ENCODE measurements at places on chromosomes 7 and 10.

DNA sequence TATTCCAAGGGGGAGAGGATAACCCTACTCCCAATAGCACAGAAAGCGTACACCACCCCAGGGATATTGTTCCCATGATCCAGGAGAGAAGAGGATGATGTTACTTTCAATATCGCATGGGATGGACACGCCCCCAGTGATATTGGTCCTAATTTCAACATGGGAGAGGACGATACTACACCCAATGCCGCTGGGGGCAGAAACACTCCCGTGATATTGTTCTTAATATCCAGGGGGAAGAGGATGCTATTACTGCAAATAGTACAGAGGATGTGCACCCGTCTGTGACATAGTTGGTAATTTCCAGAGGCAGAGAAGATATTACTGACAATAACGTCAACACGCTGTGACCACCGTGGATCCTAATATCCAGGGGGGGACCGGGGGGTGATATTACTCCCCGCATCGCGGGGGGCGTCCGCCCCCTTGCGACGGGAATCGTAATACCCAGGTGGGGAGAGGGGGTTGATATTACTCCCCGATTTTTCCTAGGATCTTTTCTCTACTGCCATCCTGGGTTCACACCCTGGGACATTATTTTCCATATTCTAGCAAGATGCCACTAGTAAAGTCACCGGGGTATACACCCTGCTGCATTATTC is 16.6 kb downstream of the MEIG1 start:
- DNase-seq: no peak

- no peak for DNase-seq
These were observed 284.4 kb downstream of the IPMK start for GRCh38 chr10:57983281-57983791.

DNA sequence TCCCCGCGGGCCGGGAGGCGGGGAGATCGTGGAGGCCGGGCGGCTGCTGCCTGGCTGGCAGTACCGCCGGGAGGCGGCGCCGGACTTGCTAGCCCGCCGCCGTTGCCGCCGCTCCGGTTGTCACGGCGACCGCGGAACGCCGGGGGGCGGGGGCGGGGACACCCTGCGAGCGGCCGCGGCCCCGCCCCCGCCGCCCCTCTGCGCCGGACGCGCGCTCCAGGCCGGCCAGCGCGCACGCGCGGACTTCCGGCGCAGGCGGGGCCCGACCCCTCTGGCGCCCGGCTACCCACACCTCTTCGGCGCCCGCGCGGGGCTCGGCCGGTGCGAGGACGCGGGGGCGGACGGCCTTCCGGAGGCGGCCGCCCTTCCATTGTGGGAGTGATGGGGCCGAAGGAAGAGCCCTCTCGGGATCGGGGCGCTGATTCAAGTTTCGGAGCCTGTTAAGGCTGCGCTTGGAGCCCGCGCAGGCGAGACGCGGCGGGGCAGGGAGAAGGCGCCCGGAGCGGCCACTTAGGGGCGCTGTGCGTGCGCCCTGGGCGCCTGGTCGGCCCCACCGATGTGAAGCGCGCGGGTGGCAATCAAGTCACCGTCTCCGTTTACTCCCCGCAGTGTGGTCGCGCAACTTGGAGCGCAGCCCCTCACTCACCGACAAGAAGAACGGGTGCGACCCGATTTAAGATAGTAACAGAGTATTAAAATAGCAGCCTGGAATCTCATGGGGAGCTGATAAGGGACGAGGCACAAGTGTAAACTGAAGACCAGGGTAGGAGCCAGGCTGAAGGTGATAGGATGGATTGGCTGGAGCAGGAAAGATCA is 449 bp upstream of the DPY19L1 start:
- DNase-seq: peak; percentile 98

DNA sequence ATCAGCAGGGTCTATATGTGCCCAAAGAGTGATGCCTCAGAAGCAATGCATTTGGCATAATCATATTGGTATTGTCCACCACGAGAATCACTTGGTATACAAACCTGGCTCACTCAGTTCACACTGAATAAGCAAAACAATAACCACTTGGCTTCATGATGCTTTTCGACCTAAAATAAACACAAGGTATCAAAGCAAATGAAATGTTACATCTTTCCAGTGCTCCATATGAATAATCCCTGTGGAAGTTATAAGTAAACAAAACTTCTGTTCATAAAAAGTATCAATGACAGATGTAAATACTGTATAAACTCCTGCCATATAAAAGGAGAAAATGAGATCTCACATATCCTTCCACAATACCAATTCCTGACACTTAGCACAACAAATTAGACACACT is 29.8 kb upstream of the EBLN1 start:
- DNase-seq: no peak

GRCh38 chr7:41702635-41703371 is at the start of gene INHBA:
INHBA (minus strand) TSS chr7:41703090; CDS start chr7:41700374, 2,716 bp downstream.
- DNase-seq: no peak

DNA sequence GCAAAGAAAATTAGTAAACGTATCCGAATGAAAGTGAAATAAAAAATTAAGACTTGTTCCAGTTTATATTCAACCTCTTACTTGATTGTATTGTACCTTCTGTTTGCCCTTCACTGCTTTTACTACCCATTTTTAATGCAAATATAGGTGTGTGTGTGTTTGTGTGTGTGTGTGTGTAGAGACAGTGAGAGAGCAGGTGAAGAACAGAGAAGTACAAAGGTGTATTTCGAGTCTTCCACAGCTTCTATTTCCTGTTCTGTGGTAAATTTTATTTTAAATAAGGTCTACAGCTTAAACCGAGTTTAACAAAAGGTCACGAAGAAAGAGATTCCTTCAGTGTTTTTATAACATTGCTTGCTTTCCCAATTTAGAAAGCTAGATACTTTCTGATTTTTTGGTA is 12.7 kb upstream of the SVIL start:
- no peak for DNase-seq

- DNase-seq: peak; percentile 47
These were observed 13.9 kb upstream of the ANTXRL start for GRCh38 chr10:46272863-46273415.

DNA sequence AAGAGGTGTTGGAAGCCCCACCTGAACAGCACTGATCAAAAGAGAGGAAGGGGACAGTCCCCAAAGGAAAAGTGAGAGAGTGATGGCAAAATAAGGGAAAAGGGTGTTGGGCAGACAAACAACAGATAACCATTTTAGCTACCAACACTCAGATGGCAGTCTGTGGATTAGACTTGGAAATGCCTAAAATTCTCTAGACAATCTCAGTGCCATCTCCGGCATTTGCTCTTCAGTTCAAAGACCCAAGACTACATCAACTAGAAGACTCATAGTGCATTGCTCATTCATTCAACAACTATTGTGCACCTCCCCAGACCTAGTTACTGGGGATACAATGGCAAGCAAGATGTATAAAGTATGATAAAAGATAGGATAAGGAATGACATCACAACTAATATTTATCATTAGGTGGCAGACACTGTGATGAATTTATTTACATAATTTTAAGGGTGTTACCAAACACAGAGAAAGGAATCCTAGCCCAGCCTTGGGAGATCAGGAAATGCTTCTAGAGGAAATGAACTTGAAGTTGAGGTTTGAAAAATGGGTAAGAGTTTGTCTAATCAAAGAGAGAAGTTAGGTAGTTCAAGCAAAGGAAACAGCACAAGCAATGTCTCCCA is 109.3 kb upstream of the ARID5B start:
- no peak for DNase-seq

GRCh38 chr10:49180444-49180860 is 7.7 kb downstream of the TMEM273 start:
- DNase-seq: no peak

GRCh38 chr7:22572937-22573336 is 72.9 kb upstream of the STEAP1B start:
- DNase-seq: peak; percentile 88
